ENCODE measurements at places on chromosomes 1 and 21.

DNA sequence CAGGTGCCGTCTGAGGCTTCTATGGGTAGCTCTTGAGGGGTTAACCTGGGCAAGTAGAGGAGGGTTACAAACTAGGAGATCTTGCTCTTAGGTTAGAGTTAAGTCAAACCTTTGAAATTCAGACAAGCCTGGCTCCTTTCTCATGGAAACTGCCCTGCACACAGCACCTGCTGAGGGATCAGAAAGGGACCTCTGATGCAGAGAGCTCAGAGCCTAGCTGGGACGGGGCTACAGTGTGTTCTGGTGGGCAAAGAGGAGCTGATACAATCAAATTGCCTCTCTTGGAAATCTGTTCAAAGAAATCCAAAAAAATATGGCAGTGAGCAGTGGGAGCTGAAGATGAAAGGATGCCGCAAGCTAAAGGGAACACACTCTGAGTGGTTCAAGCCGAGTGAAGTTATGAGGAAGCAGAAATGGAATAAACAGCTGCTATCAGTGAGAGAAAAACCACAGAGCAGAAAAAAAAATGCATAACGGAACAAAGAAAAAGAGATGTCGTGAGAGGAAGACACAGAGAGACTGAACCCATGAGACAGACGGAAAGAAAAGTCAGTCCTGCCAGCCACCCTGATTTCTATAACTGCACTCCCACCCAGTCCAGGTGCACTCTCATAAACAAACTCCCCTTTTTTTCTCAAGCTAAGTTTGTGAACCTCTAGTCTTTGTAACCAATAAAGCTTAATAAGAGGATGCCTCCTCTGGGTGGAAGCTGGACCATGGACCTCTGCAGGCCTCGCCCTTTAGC is 26.6 kb downstream of the PAFAH2 start:
- DNase-seq, result no peak

DNA sequence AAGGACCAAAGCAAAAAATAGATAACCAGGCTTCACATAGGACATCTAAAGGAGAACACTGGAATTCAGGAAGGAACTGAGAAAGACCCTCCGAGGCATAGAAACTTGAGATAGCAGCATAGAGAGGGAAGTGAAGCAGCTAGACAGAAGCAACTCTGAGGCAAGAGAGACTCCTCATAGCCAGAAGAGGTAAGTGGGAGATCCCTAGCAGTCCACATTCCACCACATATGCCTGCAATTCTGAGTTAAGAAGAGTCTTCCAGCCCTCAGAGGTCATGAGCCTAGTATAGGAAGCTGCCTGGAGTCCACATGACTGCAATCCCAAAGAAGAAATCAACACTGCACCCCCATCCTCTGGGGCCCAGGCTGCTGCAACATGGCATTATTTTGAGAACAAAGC is 13.9 kb upstream of the FGGY start:
- no peak for DNase-seq

DNA sequence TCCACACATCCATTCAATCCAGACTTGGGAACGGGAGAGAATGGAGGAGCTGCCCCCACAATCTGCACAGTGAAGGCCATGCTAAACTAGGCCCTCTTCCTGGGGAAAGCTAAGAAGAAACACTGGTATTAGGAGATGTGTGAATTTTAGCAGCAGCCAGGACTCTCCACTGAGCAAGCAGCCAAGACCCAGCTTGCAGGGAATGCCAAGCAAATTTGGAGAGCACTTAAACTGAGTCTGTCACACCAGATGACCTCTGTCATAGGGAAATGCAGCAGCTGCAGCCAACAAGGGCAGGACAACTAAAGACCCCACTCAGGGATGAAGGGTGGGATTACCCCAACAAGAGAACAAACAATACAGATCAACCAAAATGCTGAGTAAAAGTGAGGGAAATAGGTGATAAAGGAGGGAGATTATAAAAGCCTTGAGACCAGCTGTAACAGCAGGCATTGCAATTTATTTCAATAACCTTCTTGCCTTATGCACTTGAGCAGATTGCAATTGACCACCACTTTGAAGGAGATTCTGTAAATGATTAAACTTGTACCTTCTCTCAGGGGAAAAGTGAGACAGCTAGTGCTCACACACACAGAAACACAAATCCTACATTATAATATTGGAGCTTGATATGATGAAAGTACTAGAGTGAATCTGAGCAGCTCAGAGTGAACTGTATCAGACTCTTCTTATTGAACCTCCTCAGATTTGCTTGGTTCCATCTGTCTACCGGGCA is 2.5 kb upstream of the CLCA1 start:
- no peak for DNase-seq

- DNase-seq, result no peak
Measured at GRCh38 chr1:119774746-119775490, 6.2 kb upstream of the HMGCS2 start.

DNA sequence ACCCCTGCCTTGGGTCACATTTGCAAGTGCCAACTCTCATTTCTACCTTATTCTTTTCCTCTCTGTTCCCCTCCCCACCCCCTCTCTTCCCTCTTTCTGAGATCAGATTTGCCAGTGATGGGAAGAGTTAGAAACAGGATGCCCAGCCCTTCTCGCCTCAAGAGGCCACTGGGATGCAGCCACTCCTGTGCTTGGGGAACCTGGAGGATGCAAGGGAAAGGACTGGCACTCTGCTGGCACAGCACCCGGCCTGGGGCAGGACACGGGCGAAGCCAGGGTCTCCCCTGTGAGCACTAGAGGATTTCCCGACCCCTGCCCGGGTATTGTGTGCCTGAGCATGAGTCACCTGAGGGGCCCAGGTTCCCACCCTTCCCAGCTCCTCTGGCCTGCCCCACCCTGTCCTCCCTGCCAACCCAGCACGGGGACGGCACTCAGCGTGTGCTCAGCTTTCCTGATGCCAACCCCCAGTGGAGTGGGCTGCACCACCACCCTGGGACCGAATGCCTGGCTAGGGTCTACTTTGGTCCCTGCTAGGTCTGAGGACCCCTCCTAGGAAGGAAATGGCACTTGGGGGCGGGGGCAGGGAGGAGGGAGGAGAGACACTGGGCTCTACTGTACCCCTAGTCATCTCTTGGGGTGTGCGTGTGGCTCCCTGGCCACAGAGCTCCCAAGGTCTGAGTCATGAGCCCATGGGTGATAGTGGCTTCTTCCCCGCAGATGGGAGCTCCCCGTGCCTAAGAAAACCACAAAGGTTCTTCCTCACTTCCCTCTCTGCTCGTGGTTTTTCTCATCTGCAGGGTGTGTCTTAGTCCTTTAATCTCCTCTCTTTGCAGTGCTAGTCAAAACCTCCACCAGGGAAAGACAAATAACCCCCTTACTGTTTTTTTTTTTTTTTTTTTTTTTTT is 12.4 kb downstream of the LMNA start:
- DNase-seq, result peak; percentile 75

GRCh38 chr1:45116340-45116739 is 90.1 kb downstream of the ZSWIM5 start:
- DNase-seq, result no peak

DNA sequence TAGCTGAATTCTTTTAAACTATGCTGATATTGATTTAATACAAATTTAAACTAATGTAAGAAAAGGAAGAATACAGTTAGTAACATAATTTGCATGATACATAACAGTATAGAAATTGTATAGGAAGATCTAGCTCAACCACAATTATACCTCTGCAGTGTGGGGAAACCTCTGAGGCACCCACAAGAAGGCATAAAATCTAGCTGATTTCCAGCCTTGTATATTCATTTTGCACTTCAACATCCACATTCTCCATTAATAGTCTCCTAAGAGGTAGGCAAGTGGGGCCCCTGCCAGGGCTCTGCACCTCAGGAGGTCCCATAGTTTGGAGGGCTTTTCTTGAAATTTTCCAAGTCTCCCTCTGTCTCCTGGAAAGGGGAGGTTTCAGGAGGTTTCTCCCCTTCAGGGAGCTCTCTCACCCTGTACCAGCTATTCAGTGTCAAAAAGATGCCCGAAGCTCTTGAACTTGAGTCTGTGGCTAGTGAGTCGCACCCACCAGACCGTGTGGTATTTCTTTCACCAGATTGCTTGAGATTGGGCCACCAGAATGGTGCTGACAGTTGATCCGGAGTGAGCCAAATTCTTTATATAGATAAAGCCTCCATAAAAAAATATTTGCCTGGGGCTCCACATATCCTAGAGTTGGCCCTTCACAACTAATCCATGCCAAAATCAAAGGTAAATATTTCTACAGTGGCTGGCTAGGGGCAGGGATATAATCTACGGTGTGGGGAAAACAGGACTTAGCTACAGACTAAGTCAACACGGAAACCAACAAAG is 108.2 kb downstream of the TIAM1 start:
- DNase-seq, result peak; percentile 51

GRCh38 chr1:108041360-108042142 is 76.6 kb upstream of the VAV3 start:
- DNase-seq, result no peak

- DNase-seq, result no peak
Measured at GRCh38 chr1:167786502-167786901, 64.7 kb downstream of the MPZL1 start.

- DNase-seq, result peak; percentile 70
Measured at GRCh38 chr1:51622455-51622913, 5.6 kb downstream of the OSBPL9 start.

GRCh38 chr1:182304627-182305026 is 87.0 kb downstream of the GLUL start:
- DNase-seq, result no peak

DNA sequence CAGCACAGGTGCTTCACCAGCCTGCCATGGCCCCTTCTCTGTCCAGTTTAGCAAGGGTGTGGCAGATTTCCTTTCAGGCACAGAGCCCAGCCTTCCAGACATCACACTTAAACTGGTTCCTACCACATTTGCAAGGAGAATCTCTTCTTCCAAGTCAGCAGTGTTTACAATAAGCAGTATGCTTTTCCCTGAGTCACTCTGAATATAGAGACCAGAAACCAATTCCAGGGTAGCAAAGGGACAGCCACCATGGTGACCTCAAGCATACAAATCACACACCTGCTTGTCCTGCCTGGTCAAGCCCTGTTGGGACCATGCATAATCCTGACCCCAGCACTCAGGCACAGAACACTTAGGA is 8.7 kb upstream of the CBR3 start:
- DNase-seq, result no peak

- DNase-seq, result peak; percentile 82
Measured at GRCh38 chr21:44011579-44012473, at the start of gene TRAPPC10. Gene TRAPPC10 (plus strand): TSS chr21:44012309. CDS start chr21:44012494, 185 bp downstream.

- no peak for DNase-seq
Measured at GRCh38 chr1:209749205-209749604, 6.6 kb upstream of the TRAF3IP3 start.

- no peak for DNase-seq
Measured at GRCh38 chr1:11138029-11138428, 38.4 kb upstream of the EXOSC10 start.

DNA sequence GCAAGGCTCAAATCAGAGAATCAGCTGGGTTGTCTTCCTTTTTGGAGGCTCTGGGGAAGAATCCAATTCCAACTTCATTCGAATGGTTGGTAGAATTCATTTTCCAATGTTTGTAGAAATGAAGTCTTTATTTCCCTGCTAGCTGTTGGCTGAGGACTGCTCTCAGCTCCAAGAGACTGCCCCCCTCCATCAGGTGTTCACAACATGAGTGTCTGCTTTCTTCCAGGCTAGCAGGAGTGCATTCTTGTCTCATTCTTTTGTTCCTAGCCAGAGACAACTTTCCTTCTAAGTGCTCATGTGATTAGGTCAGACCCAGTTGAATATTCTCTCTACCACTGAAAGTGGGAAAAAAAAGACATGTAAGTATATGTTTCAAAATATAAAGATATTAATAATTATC is 95.2 kb downstream of the HLX start:
- DNase-seq, result no peak

GRCh38 chr1:11078631-11079030 is 18.8 kb upstream of the SRM start:
- no peak for DNase-seq

DNA sequence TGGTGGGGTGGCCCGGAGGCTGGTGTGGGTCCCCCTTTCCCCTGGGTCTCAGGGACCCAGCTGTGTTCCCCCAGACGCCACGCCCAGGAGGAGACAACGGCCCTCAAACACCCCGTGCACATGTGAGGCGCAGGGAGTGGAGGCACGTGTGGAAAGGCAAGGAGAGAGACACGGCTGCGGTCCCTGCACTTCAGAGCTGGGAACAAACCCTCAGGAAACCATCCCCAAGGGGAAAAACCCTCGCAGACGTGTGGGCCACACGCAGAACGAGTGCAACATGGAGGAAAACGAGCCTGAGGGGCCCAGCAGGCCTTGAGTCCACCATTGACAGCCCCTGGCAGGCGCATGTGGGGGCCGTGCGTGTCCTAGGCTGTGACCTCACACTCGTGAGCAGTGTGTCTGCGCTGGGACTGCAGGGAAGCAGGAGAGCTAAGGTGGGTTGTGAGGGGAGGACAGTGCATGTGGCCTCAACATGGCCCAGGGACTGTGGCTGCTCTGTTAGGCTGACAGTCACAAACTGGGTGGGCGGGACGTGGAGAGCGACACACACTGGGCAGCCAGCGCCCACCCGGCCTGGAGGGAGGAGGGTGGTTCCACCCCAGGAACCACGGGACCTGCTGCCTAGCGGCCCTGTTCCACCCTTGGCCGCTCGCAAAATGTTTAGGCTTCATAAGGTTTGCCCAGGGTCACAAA is 20.0 kb downstream of the ITGB2 start:
- no peak for DNase-seq

DNA sequence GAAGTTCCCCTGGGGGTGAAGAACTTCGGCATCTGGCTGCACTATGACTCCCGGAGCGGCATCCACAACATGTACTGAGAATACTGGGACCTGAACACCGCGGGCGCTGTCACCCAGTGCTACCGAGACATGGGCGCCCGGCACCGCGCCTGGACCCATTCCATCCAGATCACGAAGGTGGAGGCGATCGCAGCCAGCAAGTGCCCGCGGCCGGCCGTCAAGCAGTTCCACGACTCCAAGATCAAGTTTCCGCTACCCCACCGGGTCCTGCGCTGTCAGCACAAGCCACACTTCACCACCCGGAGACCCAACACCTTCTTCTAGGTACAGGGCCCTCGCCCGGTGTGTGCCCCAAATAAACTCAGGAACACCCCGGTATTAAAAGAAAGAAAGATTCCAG is 22.0 kb upstream of the SLC9A1 start:
- no peak for DNase-seq

DNA sequence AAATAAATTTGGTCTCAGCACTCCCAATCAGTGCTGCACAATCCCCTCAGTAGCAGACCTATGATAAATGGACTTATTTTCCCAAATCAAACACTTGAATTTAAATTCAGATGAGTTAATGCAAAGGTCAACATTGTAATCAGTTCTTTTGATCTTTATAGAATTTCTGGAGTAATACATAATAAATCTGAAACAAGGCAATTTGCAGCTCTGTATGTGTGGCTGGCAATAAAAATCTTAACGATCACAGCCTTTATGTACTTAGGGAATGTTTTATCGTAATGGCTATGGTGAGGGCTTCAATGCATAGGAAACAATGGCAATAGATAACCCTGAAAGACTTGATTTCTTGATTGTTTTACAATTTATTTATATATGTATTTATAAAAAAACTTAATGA is 91.4 kb downstream of the GPATCH2 start:
- no peak for DNase-seq

GRCh38 chr1:54324251-54325140 is 81.7 kb downstream of the SSBP3 start:
- DNase-seq, result peak; percentile 53
